ENCODE measurements at places on chromosomes 2 and 18.

- H3K4me1 ChIP-seq: no peaks in the 10 kb centered on the region
- H3K36me3 ChIP-seq: peaks cover 3% of the 10 kb centered on the region
- no peak overlapping the region for H3K27ac ChIP-seq
- no peak for DNase-seq
Measured at GRCh38 chr2:192000196-192000980, 153.5 kb upstream of the CAVIN2 start.

GRCh38 chr2:195603998-195604397 lies 53.0 kb upstream of the SLC39A10 start:
- no peaks in the 10 kb centered on the region for H3K4me1 ChIP-seq
- no peak overlapping the region for H3K27ac ChIP-seq
- peaks cover 5% of the 10 kb centered on the region for H3K36me3 ChIP-seq
- H3K27me3 ChIP-seq: no peaks in the 10 kb centered on the region
- no peak overlapping the region for H3K4me3 ChIP-seq
- no peak for DNase-seq

DNA sequence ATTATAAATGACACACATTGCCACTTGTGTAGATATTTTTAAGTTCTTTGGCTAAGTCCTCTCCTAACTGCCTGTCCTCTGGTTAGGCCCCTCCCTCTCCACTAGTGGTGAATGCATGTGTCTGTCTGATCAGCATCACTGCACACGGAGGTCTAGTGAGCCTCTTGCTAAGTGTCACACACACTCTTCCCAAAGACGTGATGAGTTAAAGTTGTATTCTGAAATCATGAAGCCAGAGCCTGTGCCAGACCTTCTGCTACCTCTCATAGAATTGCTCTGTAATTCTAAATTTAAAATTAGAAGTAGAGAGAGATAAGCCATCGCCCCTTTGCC lies 41.3 kb downstream of the RALB start:
- no peak overlapping the region for H3K4me3 ChIP-seq
- no peak overlapping the region for H3K27ac ChIP-seq
- H3K27me3 ChIP-seq: no peaks in the 10 kb centered on the region
- H3K36me3 ChIP-seq: peaks cover 50% of the 10 kb centered on the region

- no peaks in the 10 kb centered on the region for H3K27me3 ChIP-seq
- no peak for DNase-seq
- H3K36me3 ChIP-seq: no peaks in the 10 kb centered on the region
- H3K4me3 ChIP-seq: no peak overlapping the region
- no peaks in the 10 kb centered on the region for H3K4me1 ChIP-seq
Measured at GRCh38 chr2:104752504-104752903, 101.4 kb upstream of the POU3F3 start.

GRCh38 chr2:214328941-214329340 lies 81.9 kb upstream of the VWC2L start:
- H3K27me3 ChIP-seq: no peaks in the 10 kb centered on the region
- no peak overlapping the region for H3K27ac ChIP-seq
- DNase-seq: no peak
- H3K4me3 ChIP-seq: no peak overlapping the region
- H3K36me3 ChIP-seq: no peaks in the 10 kb centered on the region

DNA sequence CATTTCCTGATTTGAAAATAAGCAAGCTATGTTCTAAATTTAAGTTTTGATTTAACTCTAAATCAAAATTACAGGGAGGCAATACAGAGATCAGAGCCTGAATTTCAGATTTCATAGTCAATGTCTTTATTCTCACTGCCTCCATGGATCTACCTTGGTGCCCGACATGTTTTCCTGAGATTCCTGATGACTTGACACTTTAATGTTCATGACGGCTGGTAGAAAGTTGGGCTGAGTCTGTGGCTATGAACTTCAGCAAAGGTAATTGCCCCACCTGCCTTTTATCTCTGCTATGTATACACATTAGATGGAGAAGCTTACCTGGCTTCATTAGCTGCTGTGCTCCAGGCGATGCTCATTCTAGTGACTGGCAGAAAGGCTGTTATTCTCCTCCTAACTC lies 1390.5 kb upstream of the CELF4 start:
- H3K27ac ChIP-seq: no peak overlapping the region
- H3K4me1 ChIP-seq: no peaks in the 10 kb centered on the region
- no peak for DNase-seq
- peaks cover 16% of the 10 kb centered on the region for H3K27me3 ChIP-seq

DNA sequence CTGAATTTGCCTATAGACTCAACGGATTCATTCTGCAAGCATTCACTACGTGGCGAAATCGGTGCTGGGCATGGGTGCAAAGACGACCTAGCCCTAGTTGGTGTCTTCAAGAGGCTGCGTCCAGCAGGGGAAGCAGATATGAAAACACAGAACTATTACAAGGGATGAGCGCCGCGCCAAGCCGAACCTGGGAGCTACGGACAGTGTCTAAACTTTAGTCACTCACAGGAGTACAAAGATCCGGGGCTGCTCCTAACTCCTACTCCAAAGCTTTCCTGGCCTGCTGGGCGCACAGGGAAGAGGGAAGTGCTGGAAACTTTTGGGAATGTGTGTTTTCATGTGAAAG lies 732 bp upstream of the ANXA4 start:
- no peaks in the 10 kb centered on the region for H3K27me3 ChIP-seq
- H3K36me3 ChIP-seq: no peaks in the 10 kb centered on the region
- H3K4me3 ChIP-seq: peak overlapping the region; percentile 98
- DNase-seq: peak; percentile 13

GRCh38 chr2:102585847-102586404 lies 33.4 kb upstream of the SLC9A2 start:
- H3K36me3 ChIP-seq: no peaks in the 10 kb centered on the region
- peaks cover 28% of the 10 kb centered on the region for H3K27me3 ChIP-seq
- H3K4me3 ChIP-seq: no peak overlapping the region
- no peak for DNase-seq
- no peaks in the 10 kb centered on the region for H3K4me1 ChIP-seq

- H3K4me3 ChIP-seq: no peak overlapping the region
- no peak for DNase-seq
- no peaks in the 10 kb centered on the region for H3K36me3 ChIP-seq
- no peaks in the 10 kb centered on the region for H3K27me3 ChIP-seq
- no peaks in the 10 kb centered on the region for H3K4me1 ChIP-seq
- H3K27ac ChIP-seq: no peak overlapping the region
Measured at GRCh38 chr2:78718473-78718872, 307.0 kb upstream of the REG3G start.

- DNase-seq: no peak
- no peak overlapping the region for H3K4me3 ChIP-seq
- H3K27ac ChIP-seq: no peak overlapping the region
- no peaks in the 10 kb centered on the region for H3K36me3 ChIP-seq
Measured at GRCh38 chr2:31372097-31372496, 42.4 kb downstream of the XDH start.

- no peaks in the 10 kb centered on the region for H3K4me1 ChIP-seq
- H3K27ac ChIP-seq: no peak overlapping the region
- no peaks in the 10 kb centered on the region for H3K36me3 ChIP-seq
- peaks cover 55% of the 10 kb centered on the region for H3K27me3 ChIP-seq
- H3K4me3 ChIP-seq: no peak overlapping the region
Measured at GRCh38 chr2:27179344-27180000, 30.7 kb downstream of the TCF23 start.

- H3K4me1 ChIP-seq: no peaks in the 10 kb centered on the region
- H3K36me3 ChIP-seq: no peaks in the 10 kb centered on the region
- H3K27me3 ChIP-seq: no peaks in the 10 kb centered on the region
- DNase-seq: no peak
- H3K4me3 ChIP-seq: no peak overlapping the region
Measured at GRCh38 chr18:73235921-73236320, 368.1 kb upstream of the NETO1 start.

DNA sequence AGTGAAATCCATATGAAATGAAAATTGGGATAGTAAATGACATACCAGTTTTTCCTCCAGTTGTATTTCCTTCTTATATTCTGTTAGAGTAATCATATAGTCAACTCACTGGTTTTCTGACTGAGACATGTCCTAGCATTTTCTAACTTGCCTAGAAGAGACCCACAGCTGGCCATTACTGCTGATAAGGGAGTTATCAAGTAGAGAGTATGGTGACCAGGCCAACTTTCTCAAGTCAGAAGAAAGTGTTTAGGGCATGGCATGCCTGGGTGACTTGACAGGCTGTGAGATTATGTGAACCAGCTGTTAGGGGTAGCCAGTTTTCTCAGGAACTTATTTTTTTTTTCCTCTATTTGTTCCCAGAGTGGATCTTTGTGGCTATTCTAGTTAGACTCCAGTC lies 81.2 kb downstream of the GPD2 start:
- H3K36me3 ChIP-seq: peaks cover 15% of the 10 kb centered on the region
- H3K27ac ChIP-seq: no peak overlapping the region
- no peaks in the 10 kb centered on the region for H3K4me1 ChIP-seq

- H3K36me3 ChIP-seq: no peaks in the 10 kb centered on the region
- no peaks in the 10 kb centered on the region for H3K4me1 ChIP-seq
- H3K27ac ChIP-seq: no peak overlapping the region
- H3K27me3 ChIP-seq: peaks cover 14% of the 10 kb centered on the region
Measured at GRCh38 chr18:31042084-31042405, 497 bp downstream of the DSC3 start.

DNA sequence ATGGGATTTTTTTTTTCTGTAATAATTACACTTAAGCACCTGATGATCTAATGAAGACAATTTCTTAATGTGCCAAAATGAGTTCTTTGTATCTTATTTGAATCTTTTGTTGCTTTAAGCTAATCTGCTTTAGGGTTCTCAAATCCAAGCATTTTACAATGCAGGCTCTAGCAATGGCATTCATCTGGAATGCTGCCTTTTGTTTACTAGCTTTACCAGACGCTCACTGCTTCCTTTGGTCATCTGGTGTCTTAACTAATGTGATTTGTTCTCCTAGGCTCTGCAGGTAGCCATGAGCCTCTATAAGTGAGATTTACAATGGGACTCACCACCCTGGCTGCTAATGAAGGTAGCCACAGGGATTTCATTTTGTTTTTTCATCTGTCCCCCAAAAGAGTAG lies 100.3 kb downstream of the GREB1L start:
- H3K4me3 ChIP-seq: no peak overlapping the region
- H3K36me3 ChIP-seq: no peaks in the 10 kb centered on the region
- no peaks in the 10 kb centered on the region for H3K4me1 ChIP-seq
- no peak for DNase-seq
- H3K27ac ChIP-seq: no peak overlapping the region
- no peaks in the 10 kb centered on the region for H3K27me3 ChIP-seq

DNA sequence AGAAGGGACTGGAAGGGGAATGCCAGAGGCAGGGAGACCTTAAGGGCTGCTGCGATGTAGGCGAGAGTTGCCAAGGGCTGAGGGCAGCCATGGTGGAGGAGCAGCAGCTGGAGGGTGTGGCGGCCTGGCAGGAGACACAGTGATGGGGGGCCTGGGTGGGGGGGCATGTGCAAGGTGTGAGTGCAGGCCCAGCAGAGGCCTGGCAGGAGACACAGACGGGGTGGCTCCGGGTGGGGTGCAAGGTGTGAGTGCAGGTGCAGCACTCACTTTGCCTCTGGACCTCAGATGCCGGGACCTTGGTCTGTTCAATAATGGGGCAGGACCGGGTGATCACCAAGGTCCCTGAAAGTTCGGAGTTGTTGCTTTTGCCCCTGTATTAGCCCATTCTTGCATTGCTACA lies 76.2 kb upstream of the ODC1 start:
- no peak overlapping the region for H3K4me3 ChIP-seq
- no peak for DNase-seq
- H3K36me3 ChIP-seq: no peaks in the 10 kb centered on the region
- no peaks in the 10 kb centered on the region for H3K4me1 ChIP-seq
- peaks cover 19% of the 10 kb centered on the region for H3K27me3 ChIP-seq

- H3K4me3 ChIP-seq: peak overlapping the region; percentile 7
- H3K36me3 ChIP-seq: peaks cover 58% of the 10 kb centered on the region
- H3K27ac ChIP-seq: peak overlapping the region; percentile 34
- no peaks in the 10 kb centered on the region for H3K27me3 ChIP-seq
- no peak for DNase-seq
Measured at GRCh38 chr2:190887089-190887488, 6.5 kb downstream of the GLS start.

GRCh38 chr18:10188971-10189810 lies 265.2 kb upstream of the APCDD1 start:
- no peaks in the 10 kb centered on the region for H3K4me1 ChIP-seq
- DNase-seq: no peak
- peaks cover 11% of the 10 kb centered on the region for H3K27me3 ChIP-seq
- H3K27ac ChIP-seq: no peak overlapping the region

DNA sequence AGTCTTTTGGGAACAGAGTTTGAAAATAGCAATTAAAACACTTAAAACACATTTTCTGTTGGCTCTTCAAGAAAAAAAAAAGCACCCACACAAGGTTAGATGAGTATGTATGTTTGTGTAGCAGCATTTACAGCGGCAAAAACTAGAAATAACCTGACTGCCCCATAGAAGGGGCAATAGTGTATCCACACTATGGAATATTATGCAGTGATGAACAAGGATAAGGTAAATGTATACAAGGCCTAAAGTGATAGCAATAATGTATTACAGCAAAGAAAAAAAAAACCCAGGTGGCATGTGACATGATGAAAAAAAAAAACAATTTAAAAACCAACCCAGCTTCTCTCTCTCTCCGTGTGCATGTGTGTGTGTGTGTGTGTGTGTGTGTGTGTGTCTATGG lies 34.8 kb downstream of the POLR1A start:
- no peak for DNase-seq
- H3K4me1 ChIP-seq: peaks cover 17% of the 10 kb centered on the region
- H3K27me3 ChIP-seq: no peaks in the 10 kb centered on the region
- peak overlapping the region; percentile 54 for H3K27ac ChIP-seq

GRCh38 chr2:99861376-99861760 lies 281.0 kb downstream of the AFF3 start:
- peaks cover 16% of the 10 kb centered on the region for H3K27me3 ChIP-seq
- no peak overlapping the region for H3K27ac ChIP-seq
- DNase-seq: no peak
- H3K4me3 ChIP-seq: no peak overlapping the region

- H3K27me3 ChIP-seq: no peaks in the 10 kb centered on the region
- H3K36me3 ChIP-seq: peaks cover 5% of the 10 kb centered on the region
- no peak overlapping the region for H3K27ac ChIP-seq
- H3K4me3 ChIP-seq: no peak overlapping the region
- DNase-seq: no peak
- no peaks in the 10 kb centered on the region for H3K4me1 ChIP-seq
Measured at GRCh38 chr2:63124850-63125249, 74.2 kb downstream of the OTX1 start.

Measured in effector memory CD8-positive, alpha-beta T cell (primary cell).